ENCODE measurements at places on chromosomes 16 and 17.

GRCh38 chr16:88342491-88342890, 40.3 kb upstream of the ZNF469 start:
- no peak for DNase-seq

- no peak for DNase-seq
These were observed 42.4 kb upstream of the NSRP1 start for GRCh38 chr17:30074254-30074653.

GRCh38 chr17:73068322-73069153, 23.9 kb downstream of the SLC39A11 start:
- no peak for DNase-seq

- no peak for DNase-seq
These were observed 23.1 kb upstream of the ALDH3A1 start for GRCh38 chr17:19770985-19771735.

- peak; percentile 51 for DNase-seq
These were observed 109.1 kb downstream of the MSI2 start for GRCh38 chr17:57365420-57365819.

DNA sequence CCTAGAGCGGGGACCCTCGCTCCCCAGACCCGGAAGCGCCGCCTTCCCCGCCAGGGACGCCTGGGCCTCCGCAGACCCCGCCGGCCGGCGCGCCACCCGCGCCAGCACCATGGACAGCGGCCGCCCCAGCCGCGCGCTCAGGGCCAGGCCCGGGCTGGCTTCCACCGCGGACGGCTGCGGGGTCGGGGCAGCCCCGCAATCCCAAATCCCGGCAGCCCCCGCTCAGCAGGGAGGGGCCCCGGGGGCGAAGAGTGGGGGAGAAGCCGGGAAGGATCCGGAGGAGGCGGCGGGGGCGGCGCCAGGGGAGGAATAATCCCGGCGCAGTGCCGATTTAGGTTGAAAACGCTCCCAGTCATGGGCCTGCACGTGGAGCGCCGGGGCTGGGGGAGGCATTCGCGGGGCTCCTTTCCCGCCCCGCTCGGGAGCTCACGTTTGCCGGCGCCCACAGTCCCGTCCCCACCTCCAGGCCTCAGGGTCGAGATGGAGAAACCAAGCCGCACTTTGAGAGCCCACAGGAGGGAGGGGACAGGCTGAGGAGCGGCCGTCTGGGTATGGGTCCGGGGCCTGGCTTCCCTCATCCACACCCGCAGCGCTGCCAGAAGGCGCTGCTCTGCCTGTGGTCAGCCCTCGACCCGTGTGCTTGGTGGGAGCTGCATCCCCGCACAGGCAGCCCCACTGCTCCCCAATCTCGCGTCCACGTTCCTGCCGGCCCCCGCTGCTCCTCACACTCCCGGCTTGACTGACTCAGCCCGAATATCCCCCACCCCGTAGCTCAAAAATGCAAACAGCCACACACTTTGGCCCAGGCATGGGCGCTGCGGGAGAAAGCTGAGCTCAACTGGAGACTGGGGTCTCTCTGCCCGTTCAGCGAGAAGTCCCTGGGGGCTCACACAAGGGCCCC, 4.7 kb downstream of the FBXL16 start:
- DNase-seq: no peak

- DNase-seq: peak; percentile 67
These were observed 229.8 kb downstream of the CPPED1 start for GRCh38 chr16:12573730-12574383.

- DNase-seq: no peak
These were observed 601 bp upstream of the RFWD3 start for GRCh38 chr16:74667255-74667700.
